Bronchial epithelial cell (primary cell): ENCODE measurements at places on chromosomes 1 and 21.

- DNase-seq, result no peak
Observed at GRCh38 chr1:168218658-168219057, 7.1 kb upstream of the SFT2D2 start.

DNA sequence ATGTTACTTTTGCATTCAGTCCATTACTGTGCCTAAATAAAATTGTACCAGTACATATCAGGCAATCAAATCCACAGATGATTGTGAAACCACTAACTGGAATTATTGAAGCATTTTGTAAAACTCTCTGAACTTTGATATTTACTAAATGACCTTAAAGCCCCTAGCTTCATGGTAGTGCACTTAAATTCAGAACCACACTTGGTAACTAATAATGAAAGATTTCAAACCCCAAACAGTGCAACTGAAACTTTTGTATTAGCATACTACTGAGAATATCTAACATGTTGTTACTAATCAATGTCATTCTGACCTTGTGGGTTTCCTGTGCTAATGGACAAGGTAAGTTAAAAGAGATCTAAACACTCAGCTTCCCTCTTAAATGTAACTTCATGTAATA, at the start of gene CFHR3:
TSS of gene CFHR3 (plus strand) at position 238 of the 400 bp plus-strand sequence. CDS start at position 285, 47 bp downstream.
- no peak for DNase-seq

- DNase-seq, result peak; percentile 70
Observed at GRCh38 chr21:42039470-42039901, 29.3 kb upstream of the ZBTB21 start.

DNA sequence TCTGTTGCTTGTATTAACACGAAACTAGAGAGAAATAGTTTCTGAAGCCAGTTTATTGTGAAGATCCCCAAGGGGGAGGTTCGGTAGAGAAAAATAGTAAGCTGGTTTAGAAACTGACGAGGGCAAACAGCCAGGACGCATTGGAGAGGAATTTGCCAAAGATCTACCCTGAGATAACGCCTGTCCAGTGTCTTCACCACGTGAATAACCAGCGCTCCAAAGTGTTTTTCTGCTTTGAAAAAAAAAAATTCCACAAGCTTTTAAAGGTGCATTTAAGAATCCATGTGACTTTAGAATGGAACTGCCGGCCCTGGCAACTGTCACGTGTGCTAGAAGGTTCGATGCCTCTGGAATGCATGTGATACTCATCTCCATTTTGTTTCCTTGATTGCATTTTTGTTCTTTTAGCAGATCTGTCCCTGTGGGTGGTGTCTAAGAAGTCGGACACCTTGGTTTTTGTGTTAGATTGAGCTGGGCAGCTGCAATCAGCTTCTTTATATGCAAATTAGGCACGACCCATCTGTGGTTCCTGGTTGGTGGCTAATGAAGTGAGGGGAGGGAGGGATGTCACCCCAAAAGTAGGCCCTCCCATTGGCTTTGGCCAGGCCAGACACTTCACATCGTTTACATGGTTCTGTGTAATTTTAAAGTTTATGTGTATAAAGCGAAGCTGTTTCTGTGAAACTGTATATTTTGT, 1.3 kb upstream of the THAP3 start:
- DNase-seq, result no peak

DNA sequence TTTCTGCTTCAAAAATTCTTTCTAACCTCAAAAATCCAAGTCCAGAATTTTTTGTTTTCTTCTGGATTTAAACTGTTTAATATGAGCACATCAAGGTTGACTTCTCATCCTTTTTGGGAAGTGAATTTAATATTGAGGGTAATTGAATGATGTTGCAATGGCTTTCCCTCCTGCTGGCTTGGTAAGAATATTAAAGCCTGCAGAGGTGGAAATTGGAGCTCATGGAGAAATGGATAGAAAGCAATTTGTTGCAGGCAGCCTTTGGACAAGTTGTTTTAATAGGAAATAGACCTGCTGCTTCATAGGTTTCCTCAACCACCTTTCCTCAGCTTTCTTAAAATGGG, 124.7 kb downstream of the SYT2 start:
- no peak for DNase-seq

DNA sequence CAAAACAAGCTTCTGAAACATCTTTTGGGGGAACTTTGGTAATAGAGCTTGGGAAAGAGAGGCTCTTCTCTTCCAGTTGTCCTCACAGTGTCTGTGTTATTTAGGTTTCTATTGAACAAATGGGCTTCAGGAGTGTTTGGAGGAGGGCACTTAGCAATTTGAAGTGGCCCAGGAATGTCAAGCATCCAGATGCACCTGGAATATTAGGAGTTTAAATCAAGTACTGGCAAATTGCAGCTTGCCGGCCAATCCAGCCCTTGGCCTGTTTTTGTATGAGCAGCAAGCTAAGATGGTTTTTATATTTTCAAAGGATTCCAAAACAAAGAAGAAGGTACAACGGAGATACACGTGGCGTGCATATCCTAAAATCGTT, 94.7 kb downstream of the CCDC185 start:
- no peak for DNase-seq

- no peak for DNase-seq
Observed at GRCh38 chr21:35134309-35134708, 85.2 kb upstream of the RUNX1 start.

GRCh38 chr1:39898648-39899603, 2.8 kb downstream of the MYCL start:
- DNase-seq, result peak; percentile 68
